ENCODE measurements at places on chromosomes 4 and X. TPM values are rescaled to one million over a fixed set of nuclear protein-coding genes. Genes with fewer than 3 reads are reported as not detected.

Gene ITM2A
- total RNA-seq = 338 TPM

Gene FAM184B
- 0.11 TPM for total RNA-seq

Gene BEX5
- total RNA-seq = 1.2 TPM

Gene PDCL2
- total RNA-seq = not detected

Gene SLC2A9
- 10.4 TPM for total RNA-seq

Gene SPANXC
- total RNA-seq = not detected

Data from urinary bladder (tissue), 4 donors.